ENCODE measurements at places on chromosomes 5 and 9.

DNA sequence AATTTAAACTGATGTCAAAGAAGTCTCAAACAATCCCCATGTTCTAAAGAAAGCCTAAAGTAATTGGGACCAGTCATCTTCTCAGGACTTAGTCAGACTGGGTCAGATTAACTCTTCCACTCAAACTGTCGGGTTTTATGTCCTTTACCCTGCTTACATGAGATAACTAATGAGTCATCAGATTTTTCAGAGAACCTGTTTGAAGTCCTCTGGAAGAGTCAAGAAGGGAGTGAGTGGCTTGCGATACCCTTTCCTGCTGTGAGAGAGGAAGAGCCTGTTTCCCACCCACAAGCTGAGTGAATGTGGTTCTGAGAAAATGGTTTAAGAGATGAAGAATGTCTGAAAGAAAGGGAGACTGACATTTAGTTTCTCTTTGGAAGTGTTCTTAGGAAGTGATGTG is 1866.7 kb upstream of the C9orf72 start:
- DNase-seq = no peak

GRCh38 chr5:132067941-132068808 is 5.4 kb upstream of the CSF2 start:
- DNase-seq = peak; percentile 23

GRCh38 chr5:101534491-101535110 is 631.5 kb upstream of the ST8SIA4 start:
- no peak for DNase-seq

GRCh38 chr5:22779499-22779898 is 73.6 kb downstream of the CDH12 start:
- DNase-seq = no peak

DNA sequence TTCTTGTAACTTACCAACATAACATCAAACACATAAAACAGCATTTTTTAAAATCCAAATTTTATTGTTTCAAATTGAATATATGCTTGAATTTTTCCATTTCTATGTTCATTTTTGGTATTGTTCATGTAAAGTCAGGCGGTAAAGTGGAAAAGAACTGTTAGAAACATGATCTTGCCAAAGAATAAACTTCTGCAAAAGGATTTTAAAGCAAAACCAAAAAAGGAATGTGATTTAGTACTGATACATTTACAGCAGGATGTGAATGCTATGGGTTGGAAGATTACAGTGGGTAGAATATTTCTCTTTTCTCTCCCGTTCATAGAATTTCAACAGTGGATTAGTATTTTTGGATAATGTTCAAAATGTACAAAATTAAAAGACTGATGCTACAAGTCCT is 277.2 kb upstream of the MPDZ start:
- DNase-seq = no peak

GRCh38 chr5:12865529-12865928 is 961.3 kb upstream of the CTNND2 start:
- DNase-seq = no peak

- no peak for DNase-seq
Observed at GRCh38 chr9:95073042-95073607, 244.4 kb downstream of the FANCC start.

- no peak for DNase-seq
Observed at GRCh38 chr5:13478831-13479465, 465.5 kb downstream of the DNAH5 start.

- DNase-seq = no peak
Observed at GRCh38 chr5:51860532-51861018, 477.3 kb downstream of the ISL1 start.

DNA sequence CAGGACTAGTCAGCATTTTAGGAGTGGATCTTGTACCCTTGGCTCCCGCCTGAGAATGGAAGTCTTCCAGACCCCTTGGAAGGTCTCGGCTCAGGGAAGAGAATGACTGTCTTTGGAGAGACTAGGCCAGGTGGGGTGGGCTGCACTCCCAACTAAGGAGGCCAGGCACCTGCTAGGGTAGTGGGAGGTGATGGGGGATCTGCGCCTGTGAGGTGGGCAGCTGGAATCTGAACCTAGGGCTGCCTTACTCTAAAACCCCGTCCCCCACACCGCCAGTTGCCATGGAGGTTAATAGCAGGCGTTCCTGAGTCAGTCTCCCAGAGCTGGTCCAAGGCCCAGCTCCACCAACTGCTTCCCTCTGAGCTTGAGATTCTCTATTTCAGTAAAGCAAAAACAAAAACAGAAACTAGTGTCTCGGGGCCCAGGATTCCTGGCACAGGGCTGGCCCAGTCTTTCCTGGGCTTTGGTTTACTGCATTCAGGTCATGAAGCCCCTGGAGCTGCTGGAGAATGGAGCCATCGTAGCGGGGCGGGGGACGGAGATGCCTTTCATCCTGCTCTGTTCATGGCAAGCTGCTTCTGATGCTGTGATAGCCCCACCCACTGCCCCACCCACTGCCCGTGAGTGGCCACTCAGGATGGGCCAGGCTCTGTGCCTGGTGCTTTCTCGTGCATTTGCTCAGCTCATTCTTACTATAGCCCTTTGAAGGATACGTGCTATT is 57.5 kb downstream of the DAB2IP start:
- peak; percentile 45 for DNase-seq

GRCh38 chr5:136028782-136029742 is at the start of gene TGFBI:
TSS of gene TGFBI (plus strand) at chr5:136028988. CDS start at chr5:136029056, 68 bp downstream.
- peak; percentile 77 for DNase-seq

Measured in psoas muscle (tissue), 8 donors.